Fibroblast of skin of left quadriceps (primary cell): ENCODE measurements at places on chromosomes 13 and 19.

DNA sequence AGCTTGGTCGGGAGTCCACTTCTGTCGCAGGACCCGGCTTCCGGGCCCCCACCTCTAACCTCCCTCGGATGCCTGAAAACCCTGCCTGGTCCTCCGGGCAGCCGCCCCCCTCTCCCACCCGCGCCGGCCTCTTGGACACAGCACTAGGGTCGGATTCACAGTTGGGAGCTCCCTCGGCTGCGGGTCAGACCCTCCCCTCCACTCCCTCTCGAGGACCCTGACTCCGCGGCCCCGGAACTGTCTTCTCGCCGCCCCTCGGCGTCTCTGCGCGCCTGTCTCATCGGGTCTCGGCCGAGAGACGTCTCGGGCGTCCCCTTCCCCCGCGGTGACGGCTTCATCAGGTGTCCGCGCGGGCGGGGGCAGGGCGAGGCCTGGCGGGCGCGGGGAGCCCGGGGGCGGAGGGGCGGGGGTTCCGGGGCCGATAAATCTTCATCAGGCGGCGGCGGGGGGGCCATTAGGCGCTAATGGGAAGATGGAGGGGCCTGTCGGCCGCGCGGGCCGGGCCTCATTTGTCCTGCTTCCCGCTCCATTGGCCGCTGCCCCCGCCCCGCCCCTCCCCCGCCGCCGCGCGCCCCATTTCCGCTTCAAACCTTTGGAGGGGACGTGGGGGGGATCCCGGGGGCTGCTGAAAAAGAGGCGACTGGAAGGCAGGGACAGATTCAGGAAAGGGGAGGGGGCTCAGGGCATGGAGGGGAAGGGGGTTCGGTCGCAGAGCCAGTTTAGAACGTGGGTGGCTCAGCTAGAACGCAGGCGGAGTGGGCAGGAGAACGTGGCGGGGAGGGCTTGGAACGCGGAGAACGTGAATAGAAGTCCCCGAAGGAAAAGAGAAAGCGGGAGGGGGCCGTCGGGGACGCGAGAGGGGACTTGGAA is 11.8 kb upstream of the ERFL start:
- no peak for DNase-seq

- DNase-seq = no peak
These were observed 101.5 kb downstream of the CCNA1 start for GRCh38 chr13:36533806-36534205.

- DNase-seq = no peak
These were observed 2.7 kb upstream of the CCDC97 start for GRCh38 chr19:41307090-41307875.

GRCh38 chr19:633786-634639 is 676 bp upstream of the POLRMT start:
- DNase-seq = no peak

DNA sequence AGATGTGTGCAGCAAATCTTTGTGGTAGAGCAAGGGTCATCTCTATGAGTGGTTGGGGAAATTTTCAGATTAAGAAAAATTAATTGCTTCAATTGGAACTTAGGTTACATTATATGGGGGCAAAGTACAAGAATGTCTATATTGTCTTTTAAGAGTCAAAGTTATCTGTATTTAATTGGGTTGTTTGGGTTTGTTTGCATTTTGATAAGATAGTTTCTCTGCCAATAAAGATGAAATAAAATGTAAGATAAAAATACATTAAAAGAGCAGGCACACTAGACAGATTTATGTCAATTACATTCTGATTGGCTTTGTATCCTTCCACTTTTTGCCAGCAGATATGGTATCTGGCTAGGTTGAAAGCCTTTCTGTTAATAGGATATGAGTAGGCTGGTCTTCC is 317.2 kb downstream of the OXGR1 start:
- no peak for DNase-seq

DNA sequence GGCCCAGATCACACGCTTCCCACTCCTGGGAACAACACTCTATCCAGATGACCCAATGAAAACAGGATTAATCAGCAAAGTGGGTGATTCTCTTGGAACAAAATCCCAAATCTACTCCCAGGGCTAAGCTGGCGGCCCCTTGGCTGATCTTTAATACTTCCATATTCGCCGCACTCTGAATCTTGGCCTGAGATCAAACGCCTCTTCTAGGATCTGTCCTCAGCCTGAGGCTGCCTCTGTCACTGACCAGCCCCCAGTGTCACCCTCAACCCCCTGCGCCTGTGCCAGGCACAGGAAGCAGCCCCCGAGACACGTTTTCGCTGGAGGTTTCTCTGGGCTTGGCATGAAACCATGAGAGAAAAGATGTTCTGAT is 2.4 kb upstream of the CTXN1 start:
- no peak for DNase-seq
